HCEC 1CT (cell line): ENCODE measurements at places on chromosomes 13 and 19.

DNA sequence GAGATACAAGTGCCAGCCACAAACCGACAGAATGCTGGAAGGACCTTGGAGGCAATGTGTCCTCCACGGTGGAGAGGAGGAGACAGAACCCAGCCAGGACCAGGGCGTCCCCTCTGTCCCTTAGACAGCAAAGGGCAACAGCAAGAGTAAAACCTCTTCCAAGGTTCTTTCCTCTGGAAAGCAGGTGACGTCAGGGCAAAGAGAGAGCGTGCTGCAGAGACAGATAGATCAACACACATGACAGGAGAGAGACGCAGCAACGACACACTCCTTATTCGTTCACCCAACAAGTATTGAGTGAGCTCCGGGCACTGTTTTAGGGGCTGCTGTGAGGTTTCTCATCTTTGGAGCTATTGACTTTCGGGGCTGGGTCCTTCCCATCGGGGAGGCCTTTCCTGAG is 1.3 kb upstream of the GALP start:
- DNase-seq, result no peak

GRCh38 chr13:50334115-50334778 is 319.0 kb downstream of the KCNRG start:
- no peak for DNase-seq

- no peak for DNase-seq
Observed at GRCh38 chr19:50486823-50487515, 10.3 kb upstream of the GARIN5A start.

- DNase-seq, result no peak
Observed at GRCh38 chr13:59250336-59251189, 913.2 kb downstream of the DIAPH3 start.

GRCh38 chr19:49421039-49421877 is 2.0 kb downstream of the PTH2 start:
- no peak for DNase-seq

DNA sequence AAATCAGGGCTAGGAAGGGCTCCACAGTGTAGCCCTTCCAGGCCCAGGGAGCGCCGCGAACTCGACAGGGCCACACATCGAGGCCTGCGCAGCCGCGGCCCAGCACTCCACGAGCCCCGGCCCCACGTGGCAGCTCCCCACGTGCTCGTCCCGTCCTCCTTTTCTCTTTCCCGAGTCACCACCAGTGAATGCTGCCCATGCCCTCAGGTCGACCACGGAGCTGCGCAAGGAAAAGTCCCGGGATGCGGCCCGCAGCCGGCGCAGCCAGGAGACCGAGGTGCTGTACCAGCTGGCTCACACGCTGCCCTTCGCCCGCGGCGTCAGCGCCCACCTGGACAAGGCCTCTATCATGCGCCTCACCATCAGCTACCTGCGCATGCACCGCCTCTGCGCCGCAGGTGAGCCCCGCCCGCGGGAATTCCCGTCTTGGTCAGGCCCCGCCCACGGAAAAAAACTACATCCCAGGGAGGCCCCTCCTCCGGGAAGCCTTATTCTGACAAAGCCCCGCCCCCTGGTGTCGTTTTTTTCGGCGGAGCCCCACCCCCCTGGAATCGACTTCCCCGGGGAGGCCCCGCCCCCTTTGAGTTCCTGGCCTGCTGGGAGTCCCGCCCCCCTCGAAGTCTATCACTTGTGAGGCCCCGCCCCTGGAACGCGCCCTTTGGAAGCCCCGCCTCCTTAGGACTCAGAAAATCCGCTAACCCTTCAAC is 7.0 kb downstream of the HIF3A start:
- peak; percentile 11 for DNase-seq

GRCh38 chr13:69287050-69287698 is 820.5 kb upstream of the ATXN8OS start:
- DNase-seq, result no peak

DNA sequence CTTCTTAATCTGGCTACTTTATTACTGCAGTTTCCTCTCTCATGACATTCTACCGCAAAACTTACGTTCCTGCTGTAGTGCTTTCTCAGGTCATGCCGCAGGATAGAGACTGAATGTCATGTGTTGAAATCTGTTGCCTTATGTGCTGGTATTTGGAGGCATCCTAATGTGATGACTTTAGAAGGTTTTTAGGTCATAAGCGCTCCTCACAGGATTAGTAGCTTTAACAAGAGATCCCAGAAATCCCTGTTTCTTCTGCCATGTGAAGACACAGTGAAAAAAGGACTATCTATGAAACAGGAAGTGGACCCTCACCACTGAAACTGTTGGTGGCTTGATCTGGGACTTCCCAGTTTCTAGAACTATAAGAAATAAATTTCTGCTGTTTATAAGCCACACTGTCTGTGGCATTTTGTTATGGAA is 209.3 kb downstream of the LACC1 start:
- no peak for DNase-seq

- DNase-seq, result peak; percentile 13
Observed at GRCh38 chr19:32416749-32417456, 11.3 kb downstream of the DPY19L3 start.

GRCh38 chr19:5292822-5293611 is 47.6 kb downstream of the PTPRS start:
- peak; percentile 59 for DNase-seq

GRCh38 chr19:18119717-18120105 is 22.1 kb downstream of the MAST3 start:
- no peak for DNase-seq

GRCh38 chr13:41241626-41242025 is 21.8 kb downstream of the MTRF1 start:
- DNase-seq, result no peak

DNA sequence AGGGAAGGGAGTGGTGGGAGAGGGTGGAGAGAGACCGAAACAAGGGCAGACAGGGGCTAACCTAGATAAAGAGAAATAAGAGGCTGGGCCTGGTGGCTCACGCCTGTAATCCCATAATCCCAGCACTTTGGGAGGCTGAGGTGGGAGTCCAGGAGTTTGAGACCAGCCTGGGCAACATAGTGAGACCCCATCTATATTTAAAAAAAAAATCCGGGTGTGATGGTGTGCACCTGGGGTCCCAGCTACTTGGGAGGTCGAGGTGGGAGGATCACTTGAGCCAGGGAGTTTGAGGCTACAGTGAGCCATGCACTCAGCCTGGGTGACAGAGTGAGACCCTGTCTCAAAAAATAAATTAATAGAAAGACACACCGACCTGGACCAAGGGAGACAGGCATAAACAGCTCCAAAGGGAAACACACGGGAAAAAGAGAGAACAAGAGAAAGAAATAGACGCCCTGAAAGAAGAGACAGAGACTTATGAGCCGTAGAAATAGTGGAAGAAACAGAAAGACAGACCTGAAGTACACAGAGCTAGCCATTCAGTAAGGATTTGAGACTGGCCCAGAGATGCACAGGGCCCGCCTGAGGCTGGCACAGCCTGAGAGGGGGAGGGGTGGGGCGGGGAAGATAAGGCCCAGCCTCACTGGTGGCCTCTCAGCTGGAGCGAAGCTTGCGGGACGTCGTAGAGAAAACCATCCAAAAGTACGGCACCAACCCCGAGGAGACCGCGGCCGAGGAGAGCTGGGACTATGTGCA is 2.2 kb downstream of the CD37 start:
- no peak for DNase-seq

GRCh38 chr13:32650705-32651311 is 64.6 kb downstream of the PDS5B start:
- peak; percentile 70 for DNase-seq

GRCh38 chr19:13090511-13091231 is 12.0 kb downstream of the LYL1 start:
- no peak for DNase-seq

GRCh38 chr19:40078377-40078776 is 12.4 kb downstream of the ZNF780A start:
- DNase-seq, result no peak

- no peak for DNase-seq
Observed at GRCh38 chr19:28066161-28066560, 1146.8 kb downstream of the UQCRFS1 start.

- DNase-seq, result no peak
Observed at GRCh38 chr19:44866664-44867063, 20.6 kb downstream of the NECTIN2 start.

DNA sequence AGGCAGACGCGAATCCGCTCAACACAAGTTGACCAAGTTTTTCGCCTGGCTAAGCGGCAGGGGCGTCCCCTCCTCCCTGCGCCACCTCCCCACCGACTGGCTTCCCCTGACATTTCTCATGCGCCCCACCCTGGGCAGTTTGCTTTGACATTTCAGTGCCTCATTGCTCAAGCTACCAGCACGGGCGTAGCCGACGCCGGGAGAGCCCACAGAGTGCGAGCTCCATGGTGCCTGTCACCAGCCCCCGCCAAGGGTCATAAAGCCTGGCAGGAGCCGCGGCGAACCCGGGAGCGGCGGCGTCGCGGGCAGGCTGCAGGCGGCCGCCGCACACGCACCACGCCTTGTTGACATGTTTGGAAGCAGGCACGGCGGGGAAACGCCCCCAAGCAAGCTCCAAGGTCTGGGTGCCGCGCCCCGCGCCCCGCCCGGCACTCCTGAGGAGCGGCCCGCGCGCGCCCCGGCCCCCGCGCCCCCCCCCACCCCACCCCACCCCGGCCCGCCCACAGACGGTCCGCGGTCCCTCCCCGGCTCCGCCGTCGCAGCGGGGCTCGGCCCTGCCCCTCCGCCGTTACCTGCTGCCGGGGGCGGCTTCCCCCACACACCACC is 601 bp downstream of the FBXL3 start:
- peak; percentile 71 for DNase-seq

DNA sequence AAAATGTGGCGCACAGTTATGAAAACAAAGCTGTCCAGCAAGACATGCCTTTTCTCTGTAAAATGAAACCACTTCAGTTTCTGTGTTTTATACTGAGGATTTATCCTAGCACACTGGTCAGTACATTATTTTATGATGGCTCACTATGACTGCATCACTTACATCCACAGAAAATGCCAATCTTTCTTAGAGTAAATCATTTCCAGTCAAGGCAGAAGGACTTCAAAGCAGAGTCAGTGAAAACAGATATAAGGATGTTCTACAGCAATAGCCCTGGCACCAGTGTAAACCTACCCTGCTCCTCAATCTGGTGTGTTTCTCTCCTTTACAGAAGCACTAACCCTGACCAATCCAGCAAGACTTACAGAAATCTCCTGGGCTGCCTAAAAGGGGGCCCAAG is 473.5 kb downstream of the GPC6 start:
- DNase-seq, result peak; percentile 61

- DNase-seq, result no peak
Observed at GRCh38 chr19:37981785-37982475, 74.9 kb downstream of the SIPA1L3 start.

DNA sequence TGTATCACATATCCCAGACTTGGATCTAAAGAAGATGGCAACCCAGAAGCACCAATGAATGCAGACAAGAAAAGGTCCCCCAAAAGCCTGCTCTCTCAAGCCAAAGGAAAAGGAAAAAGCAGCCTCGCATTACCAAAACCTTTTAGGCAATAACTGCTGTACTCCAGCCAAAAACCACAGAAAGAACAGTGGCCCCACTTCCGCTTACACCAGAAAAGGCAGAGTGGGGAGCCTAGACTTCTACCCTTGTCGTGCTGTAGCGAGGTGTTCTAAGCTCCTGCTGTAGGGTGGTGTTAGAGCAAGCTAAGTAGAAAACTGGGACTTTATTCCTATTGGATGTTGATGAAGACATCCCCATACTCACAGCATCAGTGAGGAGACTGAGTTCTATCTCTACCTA is 244.0 kb upstream of the RXFP2 start:
- no peak for DNase-seq

GRCh38 chr13:25701304-25701703 is 329.5 kb downstream of the ATP8A2 start:
- DNase-seq, result no peak

- no peak for DNase-seq
Observed at GRCh38 chr13:107907065-107907805, 308.1 kb downstream of the LIG4 start.

DNA sequence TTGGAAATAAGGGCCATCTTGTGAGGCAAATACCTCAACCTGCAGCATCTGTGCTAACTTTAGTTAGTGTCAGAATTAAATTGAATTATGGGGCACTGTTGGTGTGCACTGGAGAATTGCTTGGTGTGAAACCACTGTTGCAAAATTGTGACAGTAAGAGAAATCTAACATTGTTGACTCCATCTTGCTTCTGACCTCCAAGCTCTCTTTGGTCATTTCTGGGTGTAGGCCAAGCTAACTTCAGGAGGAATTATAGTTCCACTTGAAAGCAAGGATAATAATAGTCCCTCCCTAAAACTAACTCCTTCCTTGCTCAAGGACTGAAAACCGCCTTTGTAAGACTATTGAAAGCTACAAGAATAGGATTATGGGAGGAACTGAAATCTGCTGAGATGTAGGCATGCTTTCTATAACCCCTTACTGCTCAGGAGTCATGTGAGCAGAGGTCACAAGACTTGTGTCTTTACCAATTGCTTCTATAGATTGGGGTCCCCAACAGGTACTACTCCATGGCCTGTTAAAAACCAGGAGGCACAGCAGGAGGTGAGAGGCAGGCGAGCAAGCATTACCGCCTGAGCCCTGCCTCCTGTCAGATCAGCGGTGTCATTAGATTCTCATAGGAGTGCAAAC is 24.9 kb upstream of the GAS6 start:
- no peak for DNase-seq

DNA sequence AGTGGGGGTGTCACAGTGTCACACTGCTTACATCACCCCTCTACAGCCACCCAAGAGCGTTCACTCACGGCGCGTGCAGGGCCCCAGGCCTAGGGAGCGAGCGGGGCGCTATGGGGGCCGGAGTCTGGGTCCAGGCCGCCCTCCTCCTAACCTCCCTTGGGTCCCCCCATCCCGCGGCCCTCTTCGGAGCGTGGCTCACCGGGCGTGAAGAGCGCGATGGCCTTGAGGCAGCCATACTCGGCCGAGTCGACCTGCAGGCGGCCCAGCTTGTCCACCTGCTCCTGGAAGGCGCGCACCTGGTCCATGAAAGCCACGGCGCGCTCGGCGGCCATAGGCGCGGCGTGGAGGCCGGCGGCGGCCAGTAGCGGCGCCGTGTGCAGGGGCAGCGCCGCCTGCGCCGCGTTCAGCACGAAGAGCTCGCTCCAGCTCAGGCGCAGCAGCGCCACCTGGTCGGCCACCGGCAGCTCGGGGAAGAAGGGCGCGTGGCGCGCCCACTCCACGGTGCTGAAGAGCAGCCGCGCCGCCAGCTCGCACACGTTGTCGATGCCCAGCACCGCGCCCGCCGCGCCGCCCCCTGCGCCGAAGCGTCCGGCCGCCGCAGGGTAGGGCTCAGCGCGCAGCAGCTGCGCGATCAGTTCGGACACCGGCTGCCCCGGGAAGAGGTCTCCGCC is 9.4 kb downstream of the OCEL1 start:
- DNase-seq, result peak; percentile 68

- DNase-seq, result no peak
Observed at GRCh38 chr19:30804751-30805150, 432.6 kb downstream of the ZNF536 start.

- DNase-seq, result peak; percentile 84
Observed at GRCh38 chr19:6736169-6736916, 1.0 kb downstream of the GPR108 start.

DNA sequence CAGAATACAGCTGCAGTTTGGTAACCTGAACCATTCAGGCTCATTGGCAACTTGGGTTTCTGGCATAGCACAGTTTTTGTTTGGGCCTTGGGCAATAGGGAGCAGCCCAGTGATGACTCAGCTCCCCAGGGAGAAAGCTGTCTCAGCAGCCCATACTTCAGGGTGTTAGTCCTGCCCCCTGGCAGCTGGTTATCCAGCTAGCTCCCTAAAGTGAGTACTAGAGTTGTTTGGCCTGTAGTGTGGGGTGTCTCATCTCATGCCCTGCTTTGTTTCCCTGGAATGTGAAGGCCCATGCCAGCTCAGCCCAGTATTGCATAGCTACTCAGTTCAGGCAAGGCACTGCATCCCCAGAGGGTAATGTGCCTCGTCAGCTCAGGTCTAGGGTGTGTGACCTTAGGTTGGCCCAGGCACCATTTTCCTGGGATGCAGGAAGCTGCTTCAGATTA is 18.2 kb upstream of the ZNF543 start:
- DNase-seq, result peak; percentile 87

GRCh38 chr13:113982296-113982661 is 8.4 kb upstream of the C13orf46 start:
- no peak for DNase-seq
